Progenitor cell of endocrine pancreas (in vitro differentiated cells): ENCODE measurements at places on chromosomes 2 and 18. TPM values are rescaled to one million over a fixed set of nuclear protein-coding genes. Genes with fewer than 3 reads are reported as not detected.

PDE11A gene
- 54.8 and 60.5 TPM in 2 replicates for total RNA-seq

ONECUT2 gene
- total RNA-seq, result 92.2 and 110 TPM in 2 replicates

ZNF892 gene
- total RNA-seq, result 18.0 and 18.4 TPM in 2 replicates

RHOB gene
- 140 and 148 TPM in 2 replicates for total RNA-seq

TUBA4B gene
- not detected in 2 replicates for total RNA-seq

STARD6 gene
- total RNA-seq, result not detected in 2 replicates

LYPD1 gene
- 7.1 and 13.8 TPM in 2 replicates for total RNA-seq

EML6 gene
- 2.6 and 4.0 TPM in 2 replicates for total RNA-seq

CYP27A1 gene
- 15.1 and 16.4 TPM in 2 replicates for total RNA-seq
